ENCODE measurements at places on chromosomes 5 and 9.

DNA sequence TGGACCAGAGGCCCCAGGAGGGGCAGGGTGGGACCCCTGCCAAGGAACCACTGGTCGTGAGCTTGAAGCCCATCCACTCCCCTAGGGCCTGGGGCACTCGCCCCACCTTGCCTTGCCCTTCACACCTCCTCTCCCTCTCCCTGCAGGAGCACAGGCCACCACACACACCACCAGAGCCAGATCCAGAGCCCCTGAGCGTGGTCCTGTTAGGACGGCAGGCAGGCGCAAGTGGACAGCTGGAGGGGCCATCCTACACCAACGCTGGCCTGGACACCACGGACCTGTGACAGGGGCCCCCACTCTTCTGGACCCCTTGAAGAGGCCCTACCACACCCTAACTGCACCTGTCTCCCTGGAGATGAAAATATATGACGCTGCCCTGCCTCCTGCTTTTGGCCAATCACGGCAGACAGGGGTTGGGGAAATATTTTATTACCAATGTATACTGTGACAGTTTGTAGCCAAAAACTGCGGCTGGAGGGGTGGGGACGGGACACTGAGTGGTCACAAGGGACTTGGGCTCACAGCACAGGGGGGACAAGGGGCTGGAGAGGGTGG lies 14.5 kb downstream of the GPRIN1 start:
- DNase-seq = no peak

DNA sequence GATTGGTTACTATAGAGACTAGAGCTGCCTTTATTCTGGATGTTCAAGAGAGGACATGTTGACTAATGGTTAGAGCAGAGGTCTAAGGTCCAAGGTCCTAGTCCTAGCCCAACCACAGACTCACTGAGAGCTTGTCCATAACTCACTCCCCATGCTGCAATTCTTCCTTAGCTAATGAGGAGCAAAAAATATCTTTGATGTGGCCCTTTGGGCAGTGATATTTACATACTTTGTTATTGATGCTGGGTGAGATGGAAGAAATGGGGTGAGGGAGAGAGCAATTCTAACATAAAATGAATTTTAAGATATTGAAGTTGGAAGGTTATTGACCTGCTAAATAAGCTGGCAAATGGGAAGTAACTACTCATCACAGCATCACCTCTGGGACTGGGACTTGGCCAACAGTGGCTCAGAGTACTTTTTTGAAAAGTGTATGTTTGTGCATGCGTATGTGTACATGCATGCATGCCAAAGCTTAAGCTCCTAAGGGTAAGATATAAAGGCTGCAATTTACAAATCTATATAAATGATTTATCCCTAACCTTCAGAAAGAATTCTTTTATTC lies 58.0 kb upstream of the ANKRD55 start:
- DNase-seq = no peak

- DNase-seq = no peak
Observed at GRCh38 chr9:124363326-124364096, 51.7 kb downstream of the PSMB7 start.

- DNase-seq = no peak
Observed at GRCh38 chr5:116440457-116441001, 134.1 kb downstream of the SEMA6A start.

DNA sequence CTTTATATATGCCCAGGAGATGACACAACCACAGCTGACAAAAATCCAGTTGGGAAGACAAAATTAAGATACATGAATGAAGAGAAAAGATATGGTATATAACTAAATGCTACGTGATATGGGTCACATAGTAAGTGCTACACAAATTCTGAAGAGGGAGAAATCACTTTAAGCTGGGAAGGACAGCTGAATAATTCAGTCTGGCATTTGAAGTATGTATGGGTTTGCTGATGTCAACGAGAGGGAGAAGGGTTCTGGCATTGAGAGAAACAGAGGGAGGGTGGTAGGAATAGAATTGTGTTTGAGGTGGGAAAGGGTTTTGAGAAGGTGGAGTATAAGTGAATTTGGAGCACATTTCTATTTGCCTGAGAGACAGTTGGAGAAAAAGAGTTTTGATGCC lies 6.7 kb upstream of the SLIT3 start:
- DNase-seq = no peak
